ENCODE measurements at places on chromosomes 1 and 21. TPM values are rescaled to one million over a fixed set of nuclear protein-coding genes. Genes with fewer than 3 reads are reported as not detected.

The MYCBP gene
- 18.6 TPM for total RNA-seq

The NEXN gene
- total RNA-seq: 0.73 TPM

The LRRN2 gene
- total RNA-seq: not detected

The TDRD5 gene
- total RNA-seq: not detected

DNA sequence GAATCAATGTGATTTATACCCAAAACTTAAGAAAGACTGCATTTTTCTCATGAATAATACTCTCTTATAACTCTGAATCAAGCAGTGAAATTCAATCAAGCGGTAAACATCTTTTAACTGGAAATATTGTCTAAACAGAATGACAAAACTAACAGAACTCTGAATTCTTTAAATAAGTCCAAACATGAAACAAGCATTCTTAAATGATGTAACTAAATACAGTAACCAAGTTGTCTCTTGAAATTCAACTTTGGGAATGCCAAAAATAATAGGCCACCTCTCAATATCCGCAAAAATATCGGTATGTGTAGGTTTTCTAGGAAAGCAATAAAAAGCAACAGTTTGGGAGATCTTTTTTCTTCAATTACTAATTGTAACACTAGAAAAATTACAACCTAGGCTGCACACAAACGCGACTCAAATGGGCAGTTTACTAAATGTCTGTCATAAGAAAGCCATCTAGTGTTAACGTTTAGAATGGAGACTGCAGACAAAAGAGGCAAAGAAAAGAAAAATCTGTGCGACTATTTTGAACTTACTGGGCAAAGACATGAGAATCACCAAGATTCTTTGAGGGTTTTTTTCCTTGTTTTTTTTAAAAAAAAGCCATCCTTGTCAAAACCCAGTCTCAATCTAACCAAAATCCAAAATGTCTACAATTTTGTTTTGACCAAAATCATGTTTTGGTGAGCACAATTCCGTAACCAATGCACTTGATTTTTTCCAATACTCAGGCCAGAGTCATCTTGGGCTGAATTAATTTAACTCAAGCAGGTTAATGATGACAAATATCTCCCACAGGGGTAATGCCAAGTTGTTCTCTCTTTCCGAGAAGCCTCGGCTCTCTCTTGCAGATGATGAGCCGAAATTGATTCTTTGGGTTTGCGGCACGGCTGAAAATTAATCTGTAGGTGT, 1.3 kb downstream of the SIPA1L2 start:
- no peaks in the 10 kb centered on the region for H3K36me3 ChIP-seq
- H3K27ac ChIP-seq: no peak overlapping the region
- peaks cover 40% of the 10 kb centered on the region for H3K27me3 ChIP-seq
- peaks cover 10% of the 10 kb centered on the region for H3K4me1 ChIP-seq
- DNase-seq: no peak
- peak overlapping the region; percentile 80 for H3K4me3 ChIP-seq

DNA sequence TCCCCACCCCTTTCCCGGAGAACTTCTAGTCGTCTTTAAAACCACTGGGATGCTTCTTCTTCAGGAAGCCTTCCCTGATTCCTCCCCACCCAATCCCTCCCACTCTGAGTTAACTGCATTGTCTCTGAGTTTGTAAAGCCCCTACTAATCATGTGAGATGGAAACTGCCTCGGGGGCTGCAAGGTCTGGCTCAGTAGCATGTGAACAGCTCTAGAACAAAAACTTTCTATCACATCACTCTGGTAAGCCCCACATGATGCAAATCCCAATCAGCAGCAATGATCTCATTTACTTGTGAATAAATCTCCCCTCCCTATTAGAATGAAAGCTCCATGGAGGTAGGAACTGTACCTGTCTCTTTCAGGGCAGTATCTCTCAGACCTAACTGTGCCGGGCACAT, 141.0 kb upstream of the JUN start:
- no peak overlapping the region for H3K4me3 ChIP-seq
- H3K27ac ChIP-seq: no peak overlapping the region
- H3K4me1 ChIP-seq: peaks cover 16% of the 10 kb centered on the region
- H3K27me3 ChIP-seq: no peaks in the 10 kb centered on the region

DNA sequence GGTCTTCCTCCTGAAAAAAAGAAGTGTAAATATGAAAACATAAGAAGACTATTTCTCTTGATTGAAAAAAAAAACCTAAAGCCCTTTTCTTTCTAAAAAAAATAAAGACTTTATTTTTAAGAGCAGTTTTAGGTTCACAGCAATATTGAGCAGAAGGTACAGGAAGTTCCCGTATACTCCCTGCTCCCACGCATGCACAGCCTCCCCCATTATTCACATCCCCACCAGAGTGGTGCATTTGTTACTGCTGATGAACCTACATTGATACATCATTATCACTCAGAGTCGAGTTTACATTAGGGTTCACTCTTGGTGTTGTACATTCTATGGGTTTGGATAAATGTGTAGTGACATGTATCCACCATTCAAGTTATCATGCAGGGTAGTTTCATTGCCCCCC, 92.0 kb upstream of the TLR5 start:
- H3K36me3 ChIP-seq: no peaks in the 10 kb centered on the region
- no peak overlapping the region for H3K4me3 ChIP-seq
- no peak for DNase-seq
- H3K27ac ChIP-seq: no peak overlapping the region
- no peaks in the 10 kb centered on the region for H3K4me1 ChIP-seq

DNA sequence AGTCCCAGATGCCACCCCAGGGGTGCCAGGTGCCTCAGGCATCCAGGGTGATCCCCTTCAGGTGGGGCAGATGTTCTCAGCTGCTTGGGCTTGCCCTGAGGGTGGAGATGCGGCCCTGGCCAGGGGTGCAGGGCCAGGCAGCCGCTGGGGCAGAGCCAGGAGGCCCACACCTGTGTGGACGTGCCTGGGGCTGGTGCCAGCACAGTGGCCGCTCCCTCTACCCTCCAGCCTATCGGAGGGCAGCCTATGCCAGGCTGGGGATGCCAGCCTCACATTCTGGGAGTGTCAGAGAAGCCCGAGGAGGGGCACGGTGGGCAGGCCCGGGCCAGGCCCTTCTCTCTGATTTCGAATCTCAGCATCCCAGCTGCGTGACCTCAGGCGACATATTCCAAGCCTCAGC, 96.5 kb upstream of the WNT4 start:
- no peak overlapping the region for H3K27ac ChIP-seq
- H3K4me1 ChIP-seq: no peaks in the 10 kb centered on the region
- no peak overlapping the region for H3K4me3 ChIP-seq
- H3K36me3 ChIP-seq: no peaks in the 10 kb centered on the region
- H3K27me3 ChIP-seq: peaks cover 14% of the 10 kb centered on the region

- H3K27me3 ChIP-seq: peaks cover 8% of the 10 kb centered on the region
- no peak overlapping the region for H3K4me3 ChIP-seq
- H3K36me3 ChIP-seq: no peaks in the 10 kb centered on the region
Observed at GRCh38 chr1:23200883-23201282, 16.4 kb downstream of the HTR1D start.

DNA sequence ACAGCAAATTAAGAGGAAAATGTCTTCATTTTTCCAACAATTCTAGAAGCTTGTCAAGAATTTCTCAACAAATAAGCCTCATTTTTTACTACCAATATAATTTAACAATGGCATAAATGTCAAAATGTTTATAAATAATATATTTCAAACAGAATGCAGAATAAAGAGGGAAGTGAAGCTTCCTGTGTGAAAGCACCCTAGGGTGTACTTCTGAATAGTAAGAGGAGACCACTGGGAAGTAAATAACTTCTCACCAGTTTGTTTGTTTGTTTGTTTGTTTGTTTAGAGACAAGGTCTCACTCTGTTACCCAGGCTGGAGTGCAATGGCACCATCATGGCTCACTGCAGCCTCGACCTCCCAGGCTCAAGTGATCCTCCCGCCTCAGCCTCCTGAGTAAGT, 244.3 kb downstream of the SLC45A1 start:
- peaks cover 40% of the 10 kb centered on the region for H3K4me1 ChIP-seq
- no peak overlapping the region for H3K4me3 ChIP-seq
- DNase-seq: no peak
- H3K27ac ChIP-seq: peak overlapping the region; percentile 67

DNA sequence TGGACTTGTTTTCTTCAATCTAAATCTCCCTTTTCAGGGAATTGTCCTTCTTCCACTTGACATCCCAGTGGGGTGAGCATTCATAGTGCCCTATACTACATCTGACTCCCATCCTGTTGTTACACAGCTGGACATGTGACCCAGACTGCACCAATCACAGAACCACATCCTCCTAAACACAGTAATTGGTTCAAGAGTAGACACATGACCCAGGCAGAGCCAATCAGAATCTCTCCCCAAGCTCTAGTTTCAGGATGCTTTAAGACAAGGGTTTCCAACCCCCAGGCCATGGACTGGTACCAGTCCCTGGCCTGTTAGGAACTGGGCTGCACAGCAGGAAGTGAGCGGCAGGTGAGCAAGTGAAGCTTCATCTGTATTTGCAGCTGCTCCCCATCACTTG, 5.6 kb upstream of the DDOST start:
- no peak for DNase-seq
- no peak overlapping the region for H3K4me3 ChIP-seq
- H3K36me3 ChIP-seq: no peaks in the 10 kb centered on the region
- peaks cover 10% of the 10 kb centered on the region for H3K4me1 ChIP-seq
- no peaks in the 10 kb centered on the region for H3K27me3 ChIP-seq
- no peak overlapping the region for H3K27ac ChIP-seq

GRCh38 chr1:96944432-96945092, 223.0 kb downstream of the PTBP2 start:
- no peak overlapping the region for H3K4me3 ChIP-seq
- H3K36me3 ChIP-seq: no peaks in the 10 kb centered on the region
- no peaks in the 10 kb centered on the region for H3K4me1 ChIP-seq
- DNase-seq: no peak

DNA sequence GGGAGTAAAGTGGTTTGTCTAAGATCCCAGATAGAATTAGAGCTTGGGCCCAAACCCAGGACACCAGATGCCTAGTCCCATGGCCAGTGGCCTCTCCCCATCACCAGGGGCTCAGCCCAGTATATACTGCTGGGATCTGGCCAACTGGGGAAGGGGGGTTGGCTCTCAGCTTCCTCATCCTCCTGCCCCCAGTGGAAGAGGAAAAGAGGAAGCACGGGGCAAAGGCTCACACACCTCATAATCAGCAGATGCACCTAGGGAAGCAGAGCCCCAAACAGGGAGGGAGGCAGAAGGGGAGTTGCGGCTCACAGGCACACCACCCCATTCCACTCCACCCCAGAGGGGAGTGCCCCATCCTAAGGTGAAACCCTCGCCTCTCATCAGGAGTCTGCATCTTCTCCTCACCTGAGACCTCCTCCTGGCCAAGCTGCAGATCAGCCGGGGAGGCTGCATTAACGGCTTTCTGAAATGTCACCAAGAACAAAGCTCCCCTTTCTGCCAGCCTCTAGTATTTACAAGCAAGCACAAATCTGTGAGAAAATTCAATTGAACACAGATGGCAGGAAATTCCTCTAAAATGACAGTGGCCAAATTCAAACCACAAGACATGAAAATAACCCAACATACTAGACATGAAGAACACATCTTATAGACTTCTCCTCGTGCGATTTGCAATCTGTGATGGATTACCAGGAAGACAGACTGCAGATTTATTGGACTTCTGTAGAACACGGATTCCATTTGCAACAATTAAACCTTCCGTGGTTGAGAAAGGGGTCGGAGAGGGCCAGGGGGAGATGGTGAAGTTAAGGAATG, 82.8 kb downstream of the GLIS1 start:
- H3K4me3 ChIP-seq: no peak overlapping the region

DNA sequence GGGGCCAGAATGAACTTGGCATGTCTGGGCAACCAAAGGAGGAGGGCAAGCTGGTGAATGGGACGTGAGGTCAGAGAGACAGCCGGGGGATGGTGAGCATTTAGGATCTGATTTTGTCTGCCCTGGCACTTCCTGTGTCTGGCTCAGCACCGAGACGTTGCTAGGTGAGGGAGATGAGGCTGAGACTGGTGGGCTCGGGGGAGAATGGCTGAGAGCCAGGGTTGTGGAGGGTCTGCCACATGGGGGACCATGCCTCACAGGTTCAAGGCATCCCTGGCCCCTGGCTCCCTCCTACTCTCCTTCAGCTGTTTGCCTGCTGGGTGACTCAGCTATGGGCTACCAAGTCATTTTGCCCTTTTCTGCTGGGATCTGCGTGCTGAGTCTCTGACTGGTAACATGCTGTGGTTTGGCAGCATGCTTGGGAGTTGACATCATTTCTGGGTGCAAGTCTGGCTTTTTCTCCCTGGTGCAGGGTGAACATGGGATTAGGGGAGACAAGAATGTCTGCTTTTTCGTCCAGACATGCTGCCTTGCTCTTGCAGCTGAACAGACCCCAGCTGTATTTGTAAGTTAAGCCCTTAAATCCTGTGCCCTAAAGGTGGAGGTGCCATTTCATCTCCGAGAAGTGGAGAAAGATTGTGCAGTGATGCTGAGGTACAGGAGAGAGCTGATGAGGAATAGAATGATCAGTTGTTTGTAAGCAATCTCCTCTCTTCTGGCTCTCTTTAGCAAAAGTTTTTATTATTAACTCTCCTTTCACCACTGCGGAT, 17.6 kb downstream of the GALNT2 start:
- H3K36me3 ChIP-seq: peaks cover 34% of the 10 kb centered on the region
- no peak for DNase-seq
- H3K4me3 ChIP-seq: no peak overlapping the region
- no peaks in the 10 kb centered on the region for H3K27me3 ChIP-seq
- H3K4me1 ChIP-seq: peaks cover 53% of the 10 kb centered on the region
- peak overlapping the region; percentile 32 for H3K27ac ChIP-seq

- no peaks in the 10 kb centered on the region for H3K27me3 ChIP-seq
- H3K36me3 ChIP-seq: no peaks in the 10 kb centered on the region
- peak overlapping the region; percentile 16 for H3K27ac ChIP-seq
- no peak for DNase-seq
- no peak overlapping the region for H3K4me3 ChIP-seq
Observed at GRCh38 chr1:234495231-234495990, 16.4 kb upstream of the TARBP1 start.

GRCh38 chr1:227886993-227887696, 60.6 kb downstream of the WNT9A start:
- no peak overlapping the region for H3K27ac ChIP-seq
- DNase-seq: peak; percentile 26
- peak overlapping the region; percentile 64 for H3K4me3 ChIP-seq
- no peaks in the 10 kb centered on the region for H3K36me3 ChIP-seq
- H3K4me1 ChIP-seq: peaks cover 5% of the 10 kb centered on the region

DNA sequence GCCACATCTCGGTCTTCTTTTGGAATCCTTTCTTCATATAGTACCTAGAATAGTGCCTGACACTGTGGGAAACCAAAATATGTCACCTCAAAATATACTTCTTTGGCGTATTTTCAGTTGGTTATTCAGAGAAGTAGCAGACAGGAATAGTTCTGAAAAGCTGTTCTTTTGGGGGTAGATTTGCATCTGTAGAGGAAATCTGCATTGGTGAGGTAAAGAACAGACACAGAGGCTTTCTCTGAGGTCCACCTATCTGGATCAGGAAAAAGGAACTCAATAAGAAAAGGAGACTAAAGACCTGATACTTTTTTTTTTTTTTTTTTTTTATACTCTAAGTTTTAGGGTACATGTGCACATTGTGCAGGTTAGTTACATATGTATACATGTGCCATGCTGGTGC, 23.2 kb downstream of the LEPR start:
- no peaks in the 10 kb centered on the region for H3K27me3 ChIP-seq
- no peaks in the 10 kb centered on the region for H3K4me1 ChIP-seq
- no peak overlapping the region for H3K27ac ChIP-seq
- no peak for DNase-seq

Data from activated B cell treated with CpG ODN at 0.5 μM for 24 hours (primary cell).